ENCODE measurements at places on chromosomes 4 and X. TPM values are rescaled to one million over a fixed set of nuclear protein-coding genes. Genes with fewer than 3 reads are reported as not detected.

The RAB39B gene
- total RNA-seq = 6.9 TPM

The PAGE1 gene
- total RNA-seq = not detected

The FOXR2 gene
- total RNA-seq = not detected

The CUL4B gene
- 39.4 TPM for total RNA-seq

The PPP4R3C gene
- total RNA-seq = not detected

The SATL1 gene
- total RNA-seq = not detected

The TCEAL1 gene
- 4.0 TPM for total RNA-seq
